ENCODE measurements at places on chromosomes 6 and 20. TPM values are rescaled to one million over a fixed set of nuclear protein-coding genes. Genes with fewer than 3 reads are reported as not detected.

The KCNK16 gene
- not detected for total RNA-seq

The CRISP1 gene
- total RNA-seq: not detected

The TMEM74B gene
- total RNA-seq: 0.79 TPM

The MAP7 gene
- total RNA-seq: 2.6 TPM

The COL21A1 gene
- total RNA-seq: not detected
